ENCODE measurements at places on chromosomes 12 and 14.

GRCh38 chr14:30638926-30639325 lies 16.8 kb downstream of the SCFD1 start:
- no peak for DNase-seq

- peak; percentile 34 for DNase-seq
Measured at GRCh38 chr12:3988519-3989217, 115.5 kb upstream of the PARP11 start.

GRCh38 chr12:64679487-64680001 lies 69.2 kb downstream of the RASSF3 start:
- peak; percentile 25 for DNase-seq

GRCh38 chr14:100033347-100034075 lies 31.7 kb upstream of the EVL start:
- DNase-seq, result no peak

Data from fibroblast of skin of right quadriceps (primary cell).